Activated gamma-delta T cell (primary cell): ENCODE measurements at places on chromosomes 1 and 21.

DNA sequence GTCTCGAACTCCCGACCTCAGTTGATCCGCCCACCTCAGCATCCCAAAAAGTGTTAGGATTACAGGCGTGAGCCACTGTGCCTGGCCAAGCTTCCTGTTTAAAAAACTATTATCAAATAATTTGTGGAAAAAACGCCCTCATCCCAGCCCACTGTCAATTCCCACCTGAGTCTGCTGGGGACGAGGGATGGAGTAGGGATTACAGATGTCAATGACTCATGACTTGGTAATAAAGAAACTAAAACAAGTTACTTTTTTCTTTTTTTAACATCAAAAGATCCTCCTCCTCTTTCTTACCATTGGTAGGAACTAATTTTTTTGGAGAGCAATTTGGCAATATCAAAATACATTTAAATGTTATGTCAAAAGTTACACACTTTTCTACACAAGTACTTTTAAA lies 9.7 kb downstream of the CNN3 start:
- DNase-seq: no peak

DNA sequence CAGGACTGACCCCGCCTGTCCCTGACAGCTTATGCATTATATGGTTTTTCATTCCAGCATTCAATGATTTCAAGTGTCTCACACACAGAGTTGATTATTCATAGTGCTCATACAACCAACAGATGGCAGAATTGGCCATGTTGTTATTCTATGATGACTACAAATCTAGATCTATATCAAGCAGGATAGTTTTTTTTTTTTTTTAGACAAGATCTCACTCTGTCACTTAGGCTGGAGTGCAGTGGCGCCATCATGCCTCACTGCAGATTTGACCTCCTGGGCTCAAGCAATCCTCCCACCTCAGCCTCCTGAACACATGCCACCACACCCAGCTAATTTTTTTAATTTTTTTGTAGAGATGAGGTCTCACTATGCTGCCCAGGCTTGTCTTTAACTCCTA lies 40.1 kb upstream of the LRRC8D start:
- no peak for DNase-seq

DNA sequence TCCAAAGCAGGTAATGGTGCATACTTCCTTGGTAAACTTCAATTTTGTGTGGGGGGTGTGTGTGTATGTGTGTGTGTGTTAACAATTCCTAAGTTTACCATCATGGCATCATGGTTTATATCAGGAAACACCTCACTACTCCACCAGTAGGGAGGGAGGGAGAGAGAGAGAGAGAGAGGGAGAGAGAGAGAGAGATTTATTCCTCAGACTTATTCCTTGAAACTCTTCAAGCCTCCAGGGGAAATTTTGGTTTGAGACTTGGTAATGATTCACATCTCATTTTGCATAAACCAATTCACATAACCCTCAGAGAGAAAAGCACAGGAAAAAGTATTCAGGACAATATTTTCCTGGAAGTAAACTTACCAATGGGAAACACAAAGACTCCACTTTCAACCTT lies 115.0 kb downstream of the TTLL7 start:
- no peak for DNase-seq

DNA sequence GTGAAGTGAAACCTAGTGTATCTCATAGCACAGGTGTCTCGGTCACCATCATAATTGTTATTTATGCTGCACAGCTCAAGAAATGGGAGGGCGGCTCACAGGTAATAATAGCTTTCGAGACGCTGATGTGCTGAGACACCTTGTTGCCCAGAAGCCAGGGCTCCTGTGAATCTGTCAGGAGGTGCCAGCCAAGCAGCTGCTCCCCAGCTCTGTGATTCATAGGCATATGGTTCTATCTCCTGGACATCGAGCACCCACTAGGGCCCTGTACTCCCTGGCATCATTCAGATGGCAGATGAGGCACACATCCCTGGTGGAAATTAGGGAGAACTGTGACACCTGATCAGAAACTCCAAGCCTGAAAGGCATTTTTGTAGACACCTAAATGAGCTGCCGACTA lies 53.5 kb downstream of the SYT6 start:
- DNase-seq: no peak

GRCh38 chr21:39661121-39661520 lies 48.4 kb downstream of the B3GALT5 start:
- DNase-seq: no peak

DNA sequence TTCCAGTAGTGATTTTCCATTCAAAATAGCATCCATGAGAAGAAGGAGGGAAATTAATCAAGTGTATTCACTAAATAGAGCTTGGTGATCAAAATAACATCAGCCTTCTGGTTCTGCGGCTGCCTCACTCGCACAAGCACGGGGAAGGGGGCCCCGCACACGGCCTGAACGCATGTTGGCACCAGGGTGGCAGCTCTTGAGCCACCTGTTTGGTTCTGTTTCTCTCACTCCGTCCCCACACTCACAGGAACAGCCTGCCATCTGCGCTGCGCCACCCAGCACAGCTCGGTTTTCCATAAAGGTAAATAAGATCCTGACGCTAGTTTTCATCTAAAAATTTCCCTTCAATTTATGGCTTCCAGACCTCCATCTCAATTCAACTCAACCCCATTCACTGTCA lies 49.4 kb downstream of the TIAM1 start:
- DNase-seq: no peak

DNA sequence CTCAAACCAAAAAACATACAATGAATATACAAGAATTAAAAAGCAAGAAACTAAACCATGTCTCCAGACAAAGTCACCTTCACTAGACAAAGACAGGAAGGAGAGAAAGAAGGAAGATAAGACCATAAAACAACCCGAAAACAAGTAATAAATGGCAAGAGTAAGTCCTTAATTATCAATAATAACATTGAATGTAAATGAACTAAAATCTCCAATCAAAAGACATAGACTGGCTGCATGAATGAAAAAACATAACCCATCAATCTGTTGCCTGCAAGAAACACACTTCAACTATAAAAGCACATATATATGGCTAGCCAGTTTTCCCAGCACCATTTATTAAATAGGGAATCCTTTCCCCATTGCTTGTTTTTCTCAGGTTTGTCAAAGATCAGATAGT lies 100.8 kb upstream of the SAMSN1 start:
- no peak for DNase-seq

- DNase-seq: no peak
Observed at GRCh38 chr1:226404904-226405222, 3.0 kb downstream of the PARP1 start.

- DNase-seq: no peak
Observed at GRCh38 chr1:5727191-5727590, 265.0 kb downstream of the NPHP4 start.

DNA sequence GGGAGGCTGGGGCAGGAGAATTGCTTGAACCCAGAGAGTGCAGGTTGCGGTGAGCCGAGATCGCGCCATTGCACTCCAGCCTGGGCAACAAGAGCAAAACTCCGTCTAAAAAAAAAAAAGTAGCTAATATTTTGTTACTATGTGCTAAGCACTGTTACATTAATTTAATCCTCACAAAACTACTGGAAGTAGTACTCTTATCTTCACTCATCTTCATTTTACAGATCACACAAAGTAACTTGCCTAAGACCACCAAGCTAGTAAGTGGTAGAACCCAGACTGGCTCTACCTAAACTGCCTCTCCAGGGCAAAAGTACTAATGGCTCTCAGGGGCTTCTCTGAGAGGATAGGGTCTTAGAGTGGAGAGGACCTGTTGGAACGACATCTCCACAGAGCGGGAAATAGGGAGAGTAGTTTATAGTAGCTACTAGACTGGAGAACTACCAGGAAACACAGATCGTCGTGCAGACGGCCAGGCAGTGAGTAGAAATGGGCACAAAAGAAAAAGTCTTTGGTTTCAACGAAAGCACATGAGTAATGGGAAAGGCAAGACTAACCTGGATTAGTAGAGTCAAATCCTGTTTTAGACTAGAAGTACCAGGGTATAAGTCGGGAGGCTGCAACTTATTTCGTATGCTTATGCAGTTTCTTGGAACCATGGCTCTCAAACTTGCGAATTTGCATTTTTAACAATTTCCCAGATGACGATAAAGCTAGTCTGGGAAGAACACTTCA lies 1.4 kb downstream of the CLCC1 start:
- DNase-seq: no peak

DNA sequence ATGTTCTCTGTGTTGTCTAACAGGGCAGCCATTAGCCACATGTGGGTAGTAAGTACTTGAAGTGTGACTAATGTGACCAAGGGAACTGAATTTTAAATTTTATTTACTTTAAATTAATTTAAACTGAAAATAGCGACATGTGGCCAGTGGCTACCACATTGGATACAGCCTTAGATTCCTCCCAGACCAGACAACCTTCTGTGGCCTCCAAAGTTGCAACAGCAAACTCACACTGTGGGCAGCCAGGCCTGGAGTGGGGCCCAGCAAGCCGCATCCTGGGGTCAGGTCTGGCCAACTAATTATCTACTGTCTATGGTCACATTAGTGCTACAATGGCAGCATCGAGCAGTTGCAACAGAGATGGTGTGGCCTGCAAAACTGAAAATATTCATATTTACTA lies 11.7 kb downstream of the EIF2D start:
- no peak for DNase-seq
